ENCODE measurements at places on chromosomes 11 and 22.

DNA sequence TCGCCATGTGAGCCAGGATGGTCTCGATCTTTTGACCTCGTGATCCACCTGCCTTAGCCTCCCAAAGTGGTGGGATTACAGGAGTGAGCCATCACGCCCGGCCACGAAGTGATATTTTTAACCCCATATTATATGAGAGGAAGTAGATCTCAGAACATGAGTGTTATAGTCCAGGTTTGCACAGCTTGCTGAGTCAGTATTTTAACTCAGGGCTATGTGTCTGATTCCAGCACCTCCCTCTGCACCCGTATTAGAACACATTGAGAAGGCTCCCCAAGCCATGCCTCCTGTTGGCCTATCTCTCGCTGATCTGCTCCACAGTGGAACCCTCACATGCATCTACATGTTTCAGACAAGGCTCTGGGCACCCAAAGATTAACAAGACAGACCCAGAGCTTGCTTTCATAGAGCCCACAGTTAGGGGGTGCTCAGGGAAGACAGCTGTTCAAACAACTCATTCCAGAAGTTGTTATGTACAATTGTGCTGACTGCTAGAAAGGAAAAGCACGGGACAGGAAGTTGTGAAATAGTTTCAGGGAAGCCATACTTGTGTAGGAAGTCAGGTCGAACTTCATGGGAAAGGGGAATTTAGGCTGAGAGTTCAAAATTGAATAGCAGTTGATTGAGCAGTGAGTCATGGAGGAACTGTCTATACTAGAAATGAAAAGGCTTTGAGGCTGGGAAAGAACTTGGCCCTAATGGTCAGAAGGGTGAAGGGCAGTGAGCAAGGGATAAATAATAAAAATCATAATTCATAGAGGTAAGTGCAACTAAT is 49.3 kb upstream of the CLPB start:
- no peak for DNase-seq

DNA sequence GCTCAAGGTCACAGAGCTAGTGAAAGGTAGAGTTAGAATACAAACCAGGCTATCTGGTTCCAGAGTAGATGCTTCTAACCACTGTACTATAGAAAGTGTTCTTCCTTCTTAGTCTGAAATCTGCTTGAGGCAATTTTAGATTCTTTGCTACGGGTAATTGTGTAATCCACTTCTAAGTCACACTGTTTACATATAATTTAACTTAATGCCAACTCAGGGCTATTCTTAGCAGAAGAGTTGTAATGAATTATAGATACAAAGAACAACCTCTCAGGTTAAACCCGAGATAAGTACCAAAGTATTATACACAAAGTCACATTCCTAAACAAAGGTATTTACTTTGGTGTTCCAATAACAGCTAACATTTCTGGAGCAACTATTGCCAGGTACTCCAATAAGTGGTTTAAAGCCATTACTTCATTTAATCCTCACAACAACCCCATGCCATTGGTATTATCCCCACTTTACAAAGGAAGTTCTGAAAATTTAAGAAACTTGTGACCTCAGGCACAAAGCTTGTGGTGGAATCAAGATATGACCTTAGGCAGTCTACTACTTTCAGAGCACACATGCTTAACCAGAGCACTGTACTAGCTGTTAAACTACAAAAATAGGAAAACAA is 31.1 kb upstream of the DDI1 start:
- DNase-seq: no peak

DNA sequence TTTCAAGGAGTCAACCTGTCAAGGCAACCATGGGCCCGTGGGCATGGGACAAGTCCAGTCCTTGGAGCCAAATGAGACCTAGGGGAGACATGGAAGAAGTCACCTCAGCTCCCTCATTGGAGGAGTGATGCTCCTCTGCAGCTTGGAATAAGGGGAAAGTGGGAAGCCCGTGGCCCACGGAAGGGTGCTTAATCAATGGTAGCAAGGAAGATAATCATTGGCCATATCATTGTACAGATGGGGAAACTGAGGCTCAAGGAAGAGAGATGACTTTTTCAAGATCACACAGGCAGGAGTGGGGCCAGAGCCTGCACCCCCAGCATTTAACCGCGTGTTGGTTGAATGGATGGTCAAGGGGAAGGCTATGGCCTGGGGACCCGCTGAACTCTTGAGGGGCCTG is 133.0 kb downstream of the OSBP2 start:
- no peak for DNase-seq

DNA sequence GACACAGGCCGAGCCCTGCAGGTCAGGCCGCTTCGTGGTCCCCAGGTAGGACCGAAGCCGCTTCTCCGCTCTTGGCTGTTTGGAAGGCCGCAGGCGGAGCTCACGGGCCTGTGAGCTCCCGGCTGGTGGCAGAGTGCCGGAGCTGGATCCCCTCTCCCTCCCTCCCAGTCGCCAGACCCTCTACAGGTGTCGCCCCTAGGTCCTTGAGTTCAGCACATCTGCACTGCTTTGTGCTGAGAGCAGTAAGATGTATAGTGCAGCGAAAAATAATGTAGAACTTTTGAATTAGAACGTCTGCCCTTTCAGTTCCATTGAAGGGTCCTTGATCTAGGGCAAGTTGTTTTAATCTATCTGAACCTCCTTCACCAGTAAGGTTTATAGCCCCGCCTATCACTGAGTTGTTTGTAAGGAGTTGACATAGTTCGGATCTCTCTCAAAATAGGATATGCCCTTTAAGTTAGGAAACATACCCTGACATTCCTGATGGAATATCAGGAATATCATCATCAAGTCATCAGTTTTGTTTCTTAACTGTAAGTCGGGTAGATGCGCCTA is 419 bp downstream of the ANKRD49 start:
- no peak for DNase-seq

DNA sequence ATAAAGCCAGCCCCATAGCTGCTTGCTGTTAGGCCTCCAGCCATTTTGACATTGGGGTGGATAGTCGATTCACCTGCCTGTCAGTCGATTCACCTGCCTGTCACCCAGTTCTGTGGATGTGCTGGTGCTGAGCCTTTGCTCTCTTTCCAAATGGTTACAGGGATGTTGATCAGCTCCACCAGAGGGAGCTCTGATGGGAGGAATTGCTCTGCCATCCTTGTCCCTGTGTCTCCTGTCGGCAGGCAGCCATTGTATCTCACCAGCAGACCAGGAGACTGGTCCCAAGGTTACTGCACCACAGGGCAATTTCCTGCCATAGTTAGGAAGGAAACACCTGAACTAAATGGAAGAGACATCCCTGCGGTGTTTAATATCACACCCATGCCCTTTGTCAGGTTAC is 6.1 kb downstream of the MPEG1 start:
- no peak for DNase-seq

DNA sequence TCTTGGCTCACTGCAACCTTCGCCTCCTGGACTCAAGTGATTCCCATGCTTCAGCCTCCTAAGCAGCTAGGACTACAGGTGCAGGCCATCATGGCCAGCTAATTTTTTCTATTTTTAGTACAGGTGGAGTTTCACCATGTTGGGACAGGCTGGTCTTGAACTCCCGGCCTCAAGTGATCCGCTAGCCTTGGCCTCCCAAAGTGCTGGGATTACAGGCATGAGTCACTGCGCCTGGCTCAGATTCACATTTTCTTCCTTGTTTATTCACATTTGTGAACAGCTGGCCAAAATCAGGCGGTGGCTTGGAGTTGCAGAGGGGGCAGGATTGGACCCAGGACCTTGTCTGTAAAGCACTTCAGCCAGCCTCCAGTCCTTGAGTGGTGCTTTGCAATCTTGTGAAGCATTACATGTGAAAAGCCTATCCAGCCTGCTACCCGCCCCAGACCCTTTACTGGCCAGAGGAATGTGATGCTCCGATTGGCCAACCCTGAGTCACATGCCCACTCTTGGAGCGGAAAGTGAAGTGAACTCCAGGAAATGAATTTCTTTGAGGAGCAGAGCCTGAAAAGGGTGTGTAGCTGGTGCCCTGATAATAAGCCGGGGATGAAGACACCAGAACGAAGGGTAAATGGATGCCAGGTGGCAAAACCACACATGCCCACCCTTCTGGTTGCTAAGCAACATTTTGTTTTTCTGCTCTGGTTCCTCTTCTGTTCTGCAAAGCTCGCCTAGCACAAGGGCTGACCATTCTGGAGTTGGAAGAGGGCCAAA is 62.6 kb upstream of the PTPRJ start:
- DNase-seq: peak; percentile 40

- DNase-seq: no peak
These were observed 75.3 kb downstream of the PDE2A start for GRCh38 chr11:72598906-72599305.

DNA sequence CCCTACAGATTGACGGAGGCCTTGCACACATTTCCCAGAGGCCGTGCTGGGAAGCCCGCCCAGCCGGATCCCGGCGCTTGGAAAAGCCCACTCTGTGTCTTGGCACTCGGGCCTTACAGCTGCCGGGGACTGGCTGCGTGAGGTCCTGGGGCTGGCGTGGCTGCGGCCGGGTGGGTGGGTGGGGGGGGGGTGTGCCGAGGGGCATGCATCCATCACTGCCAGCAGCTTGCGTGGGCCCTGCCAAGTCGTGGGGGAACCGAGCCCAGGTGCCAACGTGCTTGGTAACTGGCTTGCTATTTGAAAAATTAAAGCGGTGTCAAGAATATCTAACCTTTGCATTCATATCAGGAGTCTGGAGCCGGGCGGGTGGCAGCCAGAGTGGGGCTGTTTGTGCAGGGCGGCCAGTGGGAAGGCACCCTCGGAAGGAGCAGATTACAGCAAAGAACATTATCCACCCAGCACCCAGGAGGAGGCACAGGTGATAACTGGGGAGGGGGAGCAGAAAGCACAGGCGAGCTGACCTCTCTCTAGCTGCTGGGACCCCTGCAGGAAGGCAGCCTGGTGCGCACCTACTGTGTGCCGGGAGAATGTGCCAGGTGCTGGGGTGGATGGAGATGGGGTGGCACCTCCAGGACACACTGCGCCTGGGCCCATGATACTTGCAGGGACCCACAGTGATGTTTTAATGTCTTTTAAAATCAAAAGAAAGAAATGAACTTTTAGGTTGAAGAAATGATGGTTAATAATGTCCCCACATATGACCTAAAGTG is 28.5 kb upstream of the SMIM38 start:
- no peak for DNase-seq

DNA sequence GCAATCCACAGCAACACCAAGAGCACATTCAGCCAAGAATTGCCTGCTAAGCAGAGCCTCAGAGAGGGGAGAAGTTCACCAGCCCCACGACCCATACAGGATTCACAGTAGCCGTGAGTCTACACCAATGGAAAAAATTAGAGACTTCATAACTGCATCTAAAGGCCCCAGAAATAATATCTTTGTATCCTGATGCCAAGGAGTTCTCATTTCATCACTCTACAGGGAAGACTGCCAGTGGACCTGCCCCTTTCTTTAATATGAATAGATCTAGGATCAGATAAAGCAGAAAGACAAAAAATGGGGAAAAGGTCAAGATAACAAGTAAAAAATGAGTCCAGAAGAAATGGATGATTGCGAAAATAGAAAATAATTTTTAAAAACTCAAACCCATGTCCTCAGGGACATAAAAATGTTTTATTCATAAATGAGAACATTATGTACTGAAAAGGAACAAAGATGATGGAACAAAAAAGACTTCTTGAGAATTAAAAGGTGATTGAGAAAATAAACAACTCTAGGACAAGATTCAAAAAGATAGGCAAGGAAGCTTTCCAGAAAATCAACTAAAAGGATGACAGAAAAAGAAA is 9.5 kb downstream of the APOL3 start:
- DNase-seq: no peak

GRCh38 chr22:31104869-31105268 is 2.5 kb downstream of the SELENOM start:
- DNase-seq: no peak

GRCh38 chr11:108125096-108125495 is 3.7 kb downstream of the ACAT1 start:
- DNase-seq: no peak

DNA sequence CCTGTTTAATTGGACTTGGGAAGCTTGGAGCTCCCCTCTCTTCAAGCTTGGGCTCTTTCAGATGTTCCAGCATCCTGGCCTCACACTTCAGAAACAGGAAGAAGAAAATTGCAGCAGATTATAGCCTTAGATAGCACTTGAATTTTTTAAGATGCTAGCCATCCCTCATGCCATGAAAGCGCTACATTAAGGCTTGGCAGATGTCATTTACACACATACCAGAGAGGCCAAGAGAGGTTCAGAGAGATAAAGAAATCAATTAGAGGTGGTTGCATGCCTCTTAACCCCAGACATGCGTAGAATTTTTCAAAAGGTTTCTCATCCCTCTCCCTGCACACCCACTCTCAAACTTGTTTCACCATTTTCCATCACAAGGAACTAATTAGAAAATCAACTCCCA is 31.9 kb upstream of the DBX1 start:
- DNase-seq: no peak

- no peak for DNase-seq
These were observed 151.7 kb downstream of the UVRAG start for GRCh38 chr11:75966537-75967287.

GRCh38 chr22:50253941-50254340 is 2.9 kb upstream of the HDAC10 start:
- DNase-seq: no peak

DNA sequence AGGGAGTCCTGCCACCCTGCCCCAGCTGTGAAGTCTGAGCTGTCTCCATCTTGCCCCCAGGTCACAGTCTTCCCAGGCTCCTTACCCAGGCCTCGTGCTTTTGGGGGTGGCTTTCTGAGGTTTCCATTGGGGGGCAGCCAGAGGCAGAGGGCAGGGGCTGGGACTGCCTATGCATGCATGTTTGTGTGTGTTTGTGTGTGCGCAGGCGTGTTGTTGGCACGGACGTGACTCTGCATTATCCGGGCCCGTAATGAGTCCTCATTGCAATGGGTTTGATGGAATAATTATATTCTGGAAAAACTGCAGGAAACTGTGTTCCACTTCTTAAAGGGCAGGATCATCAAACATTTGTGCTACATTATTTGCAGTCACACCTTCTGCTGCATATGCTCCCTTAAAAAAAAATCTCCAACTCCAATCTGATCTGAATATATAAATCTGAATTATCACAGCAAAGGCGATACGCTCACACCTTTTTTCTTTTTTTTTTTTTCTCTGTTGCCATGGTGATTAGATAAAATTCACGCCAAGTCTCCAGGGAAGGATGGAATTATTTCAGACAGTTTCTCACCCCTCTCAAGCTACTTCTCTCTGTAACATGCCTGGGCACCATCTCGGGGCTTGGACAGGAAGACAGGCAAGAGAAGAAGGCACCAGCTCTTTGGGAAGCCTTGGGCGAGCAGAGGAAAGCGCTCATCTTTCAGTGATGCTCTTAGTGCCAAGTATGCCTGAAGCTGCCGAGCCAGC is 45.9 kb downstream of the DSCAML1 start:
- DNase-seq: no peak

DNA sequence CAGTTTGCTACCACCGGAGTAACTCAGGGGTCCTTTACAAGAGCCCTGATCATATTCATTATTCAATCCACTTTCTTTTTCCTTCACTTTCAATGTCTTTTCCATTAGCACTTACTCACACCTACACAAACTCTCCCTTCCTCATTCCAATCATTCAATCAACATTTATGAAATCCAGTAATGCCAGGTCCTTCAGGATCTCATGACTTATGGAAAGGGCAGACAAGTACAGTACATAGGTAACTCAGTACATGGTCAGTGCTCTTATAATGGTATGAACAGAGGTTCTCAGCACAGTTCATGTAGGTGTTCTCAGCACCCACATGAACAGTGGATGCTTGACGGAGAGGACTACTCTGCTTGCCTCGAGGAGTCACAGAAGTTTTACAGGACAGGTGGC is 106.6 kb downstream of the USP35 start:
- DNase-seq: no peak

GRCh38 chr11:132855516-132855915 is 676.8 kb downstream of the OPCML start:
- no peak for DNase-seq

Measured in esophagus squamous epithelium (tissue), 5 donors.